ENCODE measurements at places on chromosomes 13 and 19. TPM values are rescaled to one million over a fixed set of nuclear protein-coding genes. Genes with fewer than 3 reads are reported as not detected.
A peak's percentile ranks its signal among the peaks of the same experiment; 100 is the strongest.

DNA sequence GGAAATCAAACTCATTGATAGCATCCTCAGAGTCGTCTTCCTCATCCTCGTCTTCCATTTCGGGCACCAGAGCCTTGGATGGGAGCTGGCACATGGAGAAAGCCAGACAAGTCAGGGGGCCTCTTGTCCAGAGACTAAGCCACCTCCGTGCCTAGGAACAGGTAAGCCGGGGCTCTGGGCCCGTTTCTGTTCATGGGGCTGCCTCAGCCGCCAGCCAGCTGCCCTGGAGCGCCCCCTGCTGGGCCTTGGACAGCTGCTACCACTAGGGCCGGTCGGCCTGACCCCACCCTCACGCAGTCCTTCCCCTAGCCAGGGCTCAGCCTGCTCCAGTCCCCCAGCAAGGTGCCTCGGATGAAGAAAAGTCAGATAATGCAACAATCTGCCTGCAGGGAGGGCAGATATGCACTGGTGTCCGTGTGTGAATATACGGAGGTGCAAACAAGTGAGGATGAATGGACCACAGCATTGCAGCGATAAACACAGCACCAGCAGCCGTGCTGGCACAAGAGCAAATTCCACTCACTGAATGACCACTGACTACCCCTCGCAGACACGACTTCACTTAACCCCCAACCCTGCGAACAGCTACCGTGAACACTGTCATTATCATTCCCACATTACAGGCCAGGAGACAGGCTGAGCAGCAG lies 11.9 kb upstream of the PRKD2 start:
- DNase-seq, result no peak

SERPINE3 gene
- total RNA-seq, result not detected

DNA sequence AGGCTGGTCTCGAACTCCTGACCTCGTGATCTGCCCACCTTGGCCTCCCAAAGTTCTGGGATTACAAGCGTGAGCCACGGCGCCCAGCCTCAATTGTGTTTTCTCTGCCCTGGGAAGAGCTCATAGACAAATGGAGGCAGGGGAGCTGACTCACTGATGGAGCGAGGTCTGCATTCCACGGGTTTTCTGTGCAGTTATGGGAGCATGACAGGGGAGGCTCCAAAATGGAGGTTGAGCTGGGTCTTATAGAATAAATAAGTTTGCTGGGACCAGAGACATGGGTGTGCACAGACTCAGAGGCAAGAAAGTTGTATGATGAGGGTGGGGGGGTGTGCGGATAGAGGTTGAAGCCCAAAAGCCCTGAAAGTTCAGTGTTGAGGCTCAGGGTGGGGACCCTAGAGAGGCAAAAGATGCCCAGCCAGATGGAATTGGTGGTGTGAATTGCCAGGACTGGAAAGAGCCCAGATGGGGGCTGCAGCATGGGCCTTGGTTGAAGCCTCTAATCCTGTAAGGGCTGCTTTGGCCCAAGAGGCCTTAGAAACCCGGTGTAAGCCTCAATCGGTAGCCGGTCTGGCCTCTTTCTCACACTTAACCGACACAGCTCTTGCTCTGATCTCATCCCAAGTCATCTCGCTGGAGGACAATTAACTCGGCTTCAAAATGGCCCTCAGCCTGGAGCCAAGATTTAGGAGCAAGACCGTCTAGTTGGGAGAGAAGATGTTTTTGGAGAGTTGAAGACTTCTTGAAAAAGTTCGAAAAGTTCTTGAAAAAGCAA lies 1.9 kb downstream of the TPM4 start:
- no peak for DNase-seq

COG3 gene
- 15.3 TPM for total RNA-seq

GRCh38 chr19:3132971-3133792 lies 2.7 kb upstream of the GNA15 start:
- DNase-seq, result no peak

- DNase-seq, result no peak
These were observed 3.5 kb downstream of the FSTL3 start for GRCh38 chr19:679418-680286.

- DNase-seq, result no peak
These were observed 2.6 kb downstream of the ZBTB7A start for GRCh38 chr19:4064149-4064495.

- DNase-seq, result no peak
These were observed 3.5 kb downstream of the MKNK2 start for GRCh38 chr19:2047449-2048103.

DNA sequence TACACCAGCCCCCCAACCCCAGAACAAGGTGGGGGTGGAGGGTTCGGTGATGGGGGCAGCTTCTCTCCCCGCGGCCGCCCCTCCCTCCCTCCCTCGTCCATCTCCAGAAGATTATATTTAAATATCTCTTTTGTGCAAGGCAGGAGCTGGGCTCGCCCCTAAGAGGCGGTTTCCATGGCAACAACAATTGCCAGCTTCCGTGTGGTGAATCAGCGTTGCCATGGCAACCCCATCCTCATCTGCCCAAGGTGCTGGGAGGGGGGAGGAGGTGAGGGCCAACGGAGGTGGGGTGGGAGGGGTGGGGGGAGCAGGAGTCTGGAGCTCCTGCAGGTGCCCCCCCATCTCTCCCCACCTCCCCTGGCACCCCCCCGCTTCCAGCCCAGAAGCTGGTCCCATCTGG lies 46.4 kb downstream of the CELF5 start:
- no peak for DNase-seq

GRCh38 chr19:411723-412355 lies 2.9 kb upstream of the C2CD4C start:
- DNase-seq, result no peak

GRCh38 chr13:24218338-24218737 lies 57.8 kb downstream of the SPATA13 start:
- no peak for DNase-seq

PCDH17 gene
- 3.0 TPM for total RNA-seq

DNA sequence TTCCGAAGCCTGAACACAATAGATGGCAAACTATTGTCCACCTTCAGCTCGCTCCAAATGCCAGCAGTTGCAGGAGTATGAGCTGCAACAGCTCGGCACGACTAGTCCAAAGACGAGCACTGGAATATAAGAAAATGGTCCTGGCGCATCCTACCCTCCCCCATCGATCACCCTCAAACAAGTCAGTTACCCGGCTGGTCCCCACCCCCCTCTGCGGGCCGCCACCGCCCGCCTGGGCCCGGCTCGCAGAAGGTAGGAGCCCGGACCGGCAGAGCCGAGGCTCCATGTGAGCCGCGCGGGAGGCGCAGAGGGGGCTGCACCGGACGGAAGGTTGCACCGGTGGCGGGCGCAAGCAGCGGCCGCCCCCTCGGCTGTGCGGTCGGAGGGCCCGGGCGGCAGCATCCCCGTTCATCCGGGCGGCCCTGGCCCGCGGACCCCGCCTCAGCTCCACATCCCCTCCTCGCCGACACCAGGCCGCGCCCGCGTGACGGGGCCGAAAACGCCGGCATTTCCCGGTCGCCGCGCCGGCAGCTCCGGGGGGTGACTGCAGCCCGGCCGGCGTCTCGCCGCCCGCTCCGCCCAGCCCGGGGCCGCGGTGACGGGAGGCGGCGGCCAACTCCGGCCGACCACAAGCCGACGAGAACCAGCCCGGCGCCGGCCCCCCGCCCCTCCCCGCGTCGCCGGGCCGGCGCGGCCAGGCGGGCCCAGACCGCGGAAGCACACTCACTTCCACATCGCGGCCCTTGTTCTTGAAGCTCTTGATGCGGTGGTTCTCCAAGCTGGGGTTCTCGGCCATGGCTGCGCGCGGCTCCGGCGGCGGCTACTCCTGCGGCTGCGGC lies 552 bp downstream of the KPNA3 start:
- DNase-seq, result no peak

TPTE2 gene
- total RNA-seq, result not detected

ZNF471 gene
- total RNA-seq, result 2.2 TPM

DNA sequence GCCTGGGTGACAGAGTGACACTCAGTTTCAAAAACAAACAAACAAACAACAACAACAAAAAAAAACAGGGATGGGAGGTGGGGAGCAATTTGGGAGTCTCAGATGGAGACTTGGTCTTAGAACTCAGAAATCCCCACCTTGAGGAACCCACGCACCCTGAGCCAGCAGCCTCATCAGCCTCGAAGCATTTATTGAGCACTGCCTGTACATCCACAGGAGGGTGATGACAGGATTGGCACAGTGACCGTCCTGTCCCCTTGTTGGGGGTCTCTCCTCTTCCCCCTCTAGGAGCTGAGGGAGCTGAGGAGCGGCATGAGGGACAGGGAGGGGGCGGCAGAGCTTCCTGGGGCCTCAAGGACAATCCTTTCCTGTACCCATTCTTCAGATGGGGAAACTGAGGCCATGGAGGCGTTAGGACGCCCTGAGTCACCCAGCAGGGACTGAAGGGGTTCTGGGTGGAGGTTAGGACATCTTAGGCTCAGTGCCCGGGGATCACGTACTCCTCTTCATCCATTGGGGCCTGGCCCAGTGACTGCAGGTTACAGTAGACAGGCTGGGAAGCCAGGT lies 5.6 kb downstream of the GDF15 start:
- no peak for DNase-seq

- DNase-seq, result no peak
These were observed 1.3 kb downstream of the GNA15 start for GRCh38 chr19:3137119-3137518.

GRCh38 chr19:2275588-2276428 lies 6.2 kb downstream of the PEAK3 start:
- no peak for DNase-seq

TMIGD2 gene
- 0.18 TPM for total RNA-seq

GRCh38 chr13:80497439-80497838 lies 156.5 kb upstream of the SPRY2 start:
- DNase-seq, result no peak

GIPR gene
- total RNA-seq, result 0.76 TPM

JAK3 gene
- total RNA-seq, result 12.1 TPM

- DNase-seq, result peak; percentile 31
These were observed 790 bp upstream of the SUGT1 start for GRCh38 chr13:52651897-52652195.

DNA sequence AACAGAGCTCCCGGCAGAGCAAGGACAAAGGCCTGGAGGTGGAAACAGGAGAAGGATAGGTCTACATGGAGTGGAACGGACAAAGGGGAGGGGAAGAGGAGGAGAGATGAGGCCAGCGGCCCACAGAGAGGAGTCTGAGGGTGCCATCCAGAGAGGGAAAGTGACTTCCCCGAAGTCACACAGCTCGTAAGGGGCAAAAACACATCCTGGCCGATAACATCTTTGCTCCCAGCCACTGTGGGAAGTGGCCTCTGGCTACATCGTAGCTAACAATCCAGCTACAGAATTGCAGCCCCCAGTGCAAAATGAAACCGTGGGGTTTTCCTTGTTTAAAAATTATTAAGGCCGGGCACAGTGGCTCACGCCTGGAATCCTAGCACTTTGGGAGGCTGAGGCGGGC lies 11.5 kb downstream of the PTPRS start:
- no peak for DNase-seq

- DNase-seq, result no peak
These were observed 1666.0 kb downstream of the EFNB2 start for GRCh38 chr13:104869501-104869900.

GRCh38 chr19:44149776-44150175 lies 8.4 kb downstream of the ZNF234 start:
- no peak for DNase-seq

GRCh38 chr19:34259367-34260095 lies 5.2 kb downstream of the GARRE1 start:
- DNase-seq, result no peak

GRCh38 chr13:27176470-27177410 lies 5.1 kb upstream of the USP12 start:
- DNase-seq, result no peak

GRCh38 chr19:49690656-49691242 lies at the start of gene CPT1C:
Gene CPT1C (plus strand): TSS chr19:49691116. CDS start chr19:49692253, 1,137 bp downstream.
- no peak for DNase-seq

- no peak for DNase-seq
These were observed 19.2 kb downstream of the ZNF787 start for GRCh38 chr19:56101746-56102535.

HPN gene
- total RNA-seq, result not detected

ABCA7 gene
- 11.8 TPM for total RNA-seq

GRCh38 chr13:33937373-33938098 lies 119.6 kb downstream of the RFC3 start:
- DNase-seq, result no peak

PCP2 gene
- total RNA-seq, result not detected

CCL25 gene
- not detected for total RNA-seq

KLK3 gene
- total RNA-seq, result not detected

GRCh38 chr13:79786176-79786575 lies 305.2 kb downstream of the NDFIP2 start:
- DNase-seq, result no peak
